ENCODE measurements at places on chromosomes 13 and 19.

DNA sequence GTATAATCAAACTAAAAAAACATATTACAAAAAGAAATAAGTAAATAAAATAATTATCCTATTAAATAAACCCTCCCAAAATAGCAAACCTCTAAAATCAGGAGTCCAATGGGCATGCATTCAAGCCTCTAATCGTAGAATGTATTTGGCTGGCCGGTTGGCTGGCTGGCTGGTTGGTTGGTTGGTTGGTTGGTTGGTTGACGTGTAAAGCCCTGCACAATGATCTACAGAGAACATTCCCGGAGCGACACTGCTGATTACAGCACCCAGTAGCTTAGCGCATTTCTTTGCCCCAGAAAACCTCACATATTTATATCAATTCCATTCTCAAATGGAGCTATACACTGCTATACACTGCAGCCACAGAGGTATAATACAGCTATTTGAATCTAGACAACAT, 65.6 kb downstream of the SACS start:
- no peak for DNase-seq

DNA sequence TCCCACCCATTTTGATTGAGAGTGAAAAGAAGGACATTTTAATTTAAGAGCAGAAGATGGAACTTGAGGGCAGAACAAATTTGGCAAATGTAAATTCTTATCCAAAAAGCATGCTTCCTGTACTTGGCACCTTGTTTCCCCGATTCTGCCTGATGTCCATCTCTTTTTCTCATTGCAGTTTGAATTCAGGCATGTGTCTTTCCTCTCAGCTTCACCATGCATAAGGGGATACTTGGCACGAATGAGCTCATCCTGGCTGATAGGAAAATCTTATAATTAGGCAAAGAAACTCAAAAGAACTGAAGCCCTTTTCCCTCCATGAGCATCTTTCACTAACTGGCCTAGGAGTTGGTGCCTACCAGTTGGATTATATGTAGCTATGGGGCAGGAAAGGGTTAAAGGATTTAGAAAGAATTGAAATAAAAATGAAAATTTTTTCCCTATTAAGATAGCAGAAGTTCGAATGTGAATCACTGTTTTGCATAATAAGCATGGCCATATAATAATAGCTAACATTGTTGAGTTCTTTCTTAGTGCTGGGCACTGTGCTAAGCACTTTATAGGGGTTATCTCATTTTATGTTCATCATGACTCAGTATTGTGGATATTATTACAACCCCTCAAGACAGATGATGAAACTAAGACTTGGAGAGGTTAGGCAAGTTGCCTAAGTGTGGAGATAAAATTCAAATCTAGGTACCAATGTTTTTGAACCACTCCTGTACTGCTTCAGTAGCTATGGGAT, 386.6 kb downstream of the KCNRG start:
- no peak for DNase-seq

DNA sequence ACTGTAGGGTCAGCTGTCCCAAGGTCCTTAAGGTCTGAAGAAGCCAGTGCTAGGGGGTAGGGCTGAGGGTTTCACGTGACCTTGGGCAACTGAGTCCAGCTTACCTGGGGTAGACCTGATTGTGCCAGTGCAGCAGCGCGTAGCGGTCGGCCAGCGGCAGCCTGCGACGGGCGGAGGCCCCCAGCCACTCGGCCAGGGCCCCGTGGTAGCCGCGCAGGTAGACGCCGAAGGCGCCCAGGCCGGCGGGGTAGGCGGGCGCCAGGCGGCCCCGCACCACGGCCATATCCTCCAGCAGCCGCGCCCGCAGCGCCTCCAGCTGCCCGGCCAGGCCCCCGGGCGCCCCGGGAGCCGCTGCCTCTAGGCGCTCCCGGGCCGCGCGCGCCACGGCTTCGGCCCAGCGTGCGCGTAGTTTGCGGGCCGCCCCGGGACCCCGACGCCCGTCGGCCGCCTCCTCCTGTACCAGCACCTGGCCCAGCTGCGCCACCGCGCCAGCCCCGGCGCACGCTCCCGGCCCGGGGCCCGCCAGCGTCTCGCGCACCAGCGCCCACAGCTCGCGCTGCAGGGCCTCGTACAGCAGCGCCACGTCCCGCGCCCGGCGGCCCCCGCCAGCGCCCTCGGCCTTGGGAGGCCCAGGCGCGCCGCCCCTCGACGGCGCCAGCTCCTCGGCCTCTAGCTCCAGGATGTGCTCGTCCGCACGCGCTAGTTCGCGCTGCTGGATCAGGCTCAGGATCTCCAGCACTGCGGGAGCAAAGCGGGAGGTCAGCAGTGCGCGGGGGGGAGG, 10.9 kb downstream of the EXOC3L2 start:
- no peak for DNase-seq

DNA sequence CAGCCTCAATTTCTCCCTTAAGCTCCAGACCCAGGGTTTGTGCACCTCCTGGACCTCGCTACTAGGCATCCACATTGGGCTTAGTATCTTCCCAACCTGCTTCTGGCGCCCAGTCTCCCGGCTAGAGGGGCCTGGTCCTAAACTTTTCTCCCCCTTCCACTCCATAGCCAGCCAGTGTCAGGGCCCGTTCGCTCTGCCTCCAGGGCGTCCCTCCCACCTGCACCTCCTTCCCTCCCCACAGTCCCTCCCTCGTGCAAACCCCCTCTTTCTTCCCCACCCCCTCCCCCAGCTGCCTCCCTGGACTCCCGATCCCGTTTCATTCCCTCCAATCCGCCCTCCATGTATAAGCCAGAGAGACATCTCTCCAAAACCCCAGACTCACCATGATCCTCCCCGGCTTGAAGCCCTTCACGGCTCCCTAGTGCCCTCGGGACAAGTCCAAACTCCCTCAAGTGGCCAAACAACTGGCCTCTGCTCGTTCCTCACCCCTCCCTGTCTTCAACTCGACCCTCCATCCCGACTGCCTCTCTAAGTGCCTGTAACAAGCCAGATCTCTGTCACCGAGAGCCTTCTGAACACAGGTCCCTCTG, 997 bp upstream of the SAMD4B start:
- no peak for DNase-seq

DNA sequence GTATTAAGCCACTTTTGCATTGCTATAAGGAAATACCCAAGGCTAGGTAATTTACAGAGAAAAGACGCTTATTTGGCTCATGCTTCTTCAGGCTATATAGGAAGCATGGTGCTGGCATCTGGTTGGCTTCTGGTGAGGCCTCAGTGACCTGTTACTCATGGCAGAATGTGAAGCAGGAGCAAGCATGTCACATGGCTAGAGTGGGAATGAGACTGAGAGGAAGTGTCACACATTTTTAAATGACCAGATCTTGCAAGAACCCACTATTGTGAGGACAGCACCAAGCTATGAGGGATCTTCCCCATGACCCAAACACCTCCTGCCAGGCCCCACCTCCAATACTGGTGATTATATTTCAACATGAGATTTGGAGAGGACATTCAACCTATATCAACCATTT, 25.7 kb upstream of the IGFL4 start:
- no peak for DNase-seq

- no peak for DNase-seq
Measured at GRCh38 chr19:52679598-52679997, 41.4 kb upstream of the ZNF83 start.

DNA sequence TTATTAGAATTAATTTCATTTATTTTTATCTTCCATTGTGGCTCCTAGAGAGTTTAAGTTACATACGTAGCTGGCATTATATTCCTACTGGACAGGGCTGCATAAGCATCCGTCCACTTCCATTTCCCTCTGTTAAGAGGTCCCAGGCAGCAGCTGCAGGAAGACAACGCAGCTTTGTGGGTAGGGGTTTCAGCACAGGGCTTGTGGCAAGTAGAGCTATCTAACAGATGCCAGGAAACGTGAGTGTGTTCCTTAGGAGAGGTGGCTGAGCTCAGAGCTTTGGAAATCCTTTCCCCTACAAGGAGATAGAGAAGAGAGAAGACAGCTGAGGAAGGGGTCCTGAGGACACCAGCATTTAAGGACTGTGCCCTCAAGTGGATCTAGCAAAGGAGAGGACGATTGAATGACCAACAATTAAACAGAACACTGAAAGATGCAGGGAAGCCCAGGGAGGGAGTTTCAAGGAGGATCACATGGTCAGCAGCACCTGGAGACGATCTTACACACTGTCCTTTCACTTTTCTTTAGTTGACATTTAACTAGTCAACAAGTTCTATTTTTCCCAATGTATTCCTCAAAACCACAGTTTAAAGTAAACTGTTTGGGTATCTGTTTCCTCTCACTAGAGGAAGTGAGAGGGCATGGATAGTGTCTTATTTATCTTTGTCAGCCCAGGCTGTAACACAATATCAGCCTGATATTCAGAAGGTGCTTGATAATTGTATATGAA, 2.3 kb upstream of the N4BP2L1 start:
- DNase-seq: no peak

DNA sequence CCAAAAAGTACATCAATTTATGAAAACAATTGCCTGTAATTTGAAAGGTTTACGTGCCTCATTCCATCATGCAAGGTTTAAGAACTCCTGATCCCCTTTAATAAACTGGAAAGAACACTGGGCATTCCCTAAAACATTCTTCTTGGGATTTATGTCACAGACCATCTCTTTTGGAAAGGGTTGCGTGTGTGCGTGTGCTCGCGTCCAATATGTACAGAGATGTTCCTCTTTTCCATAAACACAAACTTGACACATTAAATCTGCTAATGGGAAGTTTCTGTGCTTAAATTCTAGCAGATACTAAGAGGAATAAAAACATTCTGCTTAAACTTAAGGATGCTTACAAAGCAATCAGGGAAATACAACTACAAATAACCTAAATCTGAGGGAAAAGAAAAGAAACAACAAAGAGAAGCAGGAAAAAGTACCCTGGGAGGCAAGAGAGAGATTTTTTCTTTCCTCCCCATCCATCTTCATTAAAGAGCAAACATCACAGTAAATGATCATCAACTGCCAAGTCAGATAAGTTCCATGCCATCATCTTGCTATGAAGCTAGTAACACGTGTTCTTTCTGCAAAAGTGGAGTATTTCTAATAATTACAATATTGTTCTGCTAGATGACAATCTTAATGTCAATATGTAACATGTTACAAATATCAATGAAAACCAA, 83.7 kb downstream of the STK24 start:
- no peak for DNase-seq

- no peak for DNase-seq
Measured at GRCh38 chr13:27481766-27482165, 31.4 kb upstream of the MTIF3 start.
